ENCODE measurements at places on chromosomes 2 and 18.

DNA sequence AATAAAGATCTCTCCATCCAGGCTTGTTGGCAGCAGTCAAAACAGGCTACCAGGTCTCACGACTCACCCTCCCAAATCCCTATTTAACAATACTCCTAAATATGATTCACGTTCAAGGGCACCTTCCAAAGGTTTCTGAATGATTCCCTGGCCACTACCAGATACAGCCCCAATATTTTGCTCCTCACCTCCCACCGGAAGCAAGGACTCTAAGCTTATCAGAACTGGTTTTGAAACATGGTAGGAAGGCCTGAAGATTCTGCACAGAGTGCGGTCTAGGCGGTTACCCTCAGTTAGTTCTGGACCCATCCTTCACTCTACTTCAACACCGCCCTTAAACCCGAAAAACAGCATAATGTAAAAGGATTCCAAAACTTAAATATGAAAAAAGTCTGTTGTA, 5.2 kb downstream of the PPP4R1 start:
- no peak for DNase-seq

DNA sequence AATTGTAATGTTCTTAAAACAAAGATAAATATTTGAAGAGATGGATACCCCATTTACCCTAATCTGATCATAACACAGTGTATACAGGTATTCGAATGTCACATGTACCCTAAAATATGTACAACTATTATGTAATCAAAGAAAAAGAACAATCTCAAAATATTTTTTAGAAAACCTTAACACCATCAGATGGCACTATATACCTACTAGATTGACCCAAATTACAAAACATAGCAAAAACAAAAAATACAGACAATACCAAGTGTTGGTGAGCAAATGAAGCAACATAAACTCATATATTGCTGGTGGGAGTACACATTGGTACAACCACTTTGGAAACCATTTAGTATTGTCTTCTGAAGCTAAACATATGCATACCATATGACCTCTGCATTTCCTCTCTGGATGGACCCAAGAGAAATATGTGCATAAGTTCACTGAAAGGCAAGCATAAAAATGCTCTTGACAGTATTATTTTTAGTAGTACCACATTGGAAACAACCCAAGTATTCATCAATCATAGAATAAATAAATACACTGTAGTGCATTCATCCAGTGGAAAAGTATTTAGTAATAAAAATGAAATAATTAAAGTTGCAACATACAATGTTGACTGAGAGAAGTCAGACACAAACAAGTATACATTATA, 55.8 kb downstream of the GDF7 start:
- DNase-seq: no peak

DNA sequence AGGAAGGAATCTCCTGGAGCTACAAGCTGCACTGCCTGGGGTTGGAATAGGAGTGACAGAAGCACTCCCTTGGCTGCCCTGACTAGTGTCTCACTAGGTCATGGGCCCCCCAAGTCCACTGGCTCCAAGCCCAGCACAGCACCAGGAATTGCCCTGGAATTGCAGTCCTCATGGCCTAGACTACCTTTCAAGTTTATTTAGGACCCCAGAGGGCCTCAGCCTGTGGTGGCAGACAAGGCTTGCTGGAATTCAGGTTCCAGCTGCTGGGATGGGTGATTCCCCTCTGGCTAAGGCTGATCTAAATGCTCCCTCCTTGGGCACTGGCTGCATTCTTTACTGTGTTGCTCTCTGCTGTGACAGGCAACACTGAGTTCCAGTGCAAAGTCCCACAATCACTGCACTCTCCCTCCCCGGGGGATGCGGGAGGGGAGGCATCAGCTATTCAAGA, 14.0 kb downstream of the STRADB start:
- DNase-seq: no peak

GRCh38 chr2:162720559-162721271, 117.9 kb downstream of the KCNH7 start:
- DNase-seq: no peak

GRCh38 chr2:35989503-35989902, 366.1 kb upstream of the CRIM1 start:
- no peak for DNase-seq

DNA sequence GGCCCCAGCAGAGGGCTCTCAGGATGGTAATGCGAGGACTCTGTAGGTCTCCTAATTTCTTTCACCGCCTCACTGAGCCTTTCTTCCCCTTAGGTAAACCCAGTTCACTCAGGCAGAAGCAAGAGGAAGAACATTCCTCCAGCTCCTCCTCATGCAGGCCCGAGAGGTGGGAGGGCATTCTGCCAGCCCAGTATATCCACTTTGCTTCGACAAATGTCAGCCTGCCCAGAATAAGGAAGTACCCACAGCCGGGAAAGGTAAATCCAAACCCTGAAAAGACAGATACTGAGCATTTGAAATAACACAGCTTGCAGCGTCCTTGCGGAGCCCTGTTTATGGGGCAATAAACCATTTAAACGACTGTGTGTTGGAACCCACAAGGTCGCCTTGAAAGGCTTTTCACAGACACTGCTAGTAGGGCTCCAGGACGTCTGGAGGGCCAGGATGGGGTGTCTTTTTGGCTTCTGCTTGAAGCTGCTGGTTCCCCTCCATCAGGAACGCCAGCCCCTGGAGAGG, 63.0 kb upstream of the STPG4 start:
- DNase-seq: no peak
